ENCODE measurements at places on chromosomes 4 and X.

GRCh38 chr4:117417856-117418255, 332.5 kb upstream of the TRAM1L1 start:
- DNase-seq, result no peak

DNA sequence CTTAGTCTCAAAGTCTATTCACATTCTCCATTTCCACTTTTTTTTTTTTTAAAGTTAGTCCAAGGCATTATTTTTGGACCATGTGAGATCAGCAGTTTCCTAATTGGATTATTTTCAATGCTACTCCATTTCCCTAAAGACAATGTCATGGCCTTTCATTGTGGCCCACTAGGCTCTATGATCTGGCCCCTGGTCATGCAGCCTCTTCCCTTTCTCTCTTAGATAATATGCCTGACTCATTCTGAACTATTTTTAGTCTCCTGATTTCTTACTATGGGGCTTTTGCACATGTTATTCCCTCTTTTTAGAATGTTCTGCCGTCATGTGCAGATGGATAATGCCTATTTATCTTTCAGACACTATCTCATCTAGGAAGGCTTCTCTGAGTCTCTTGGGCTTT, 157.3 kb downstream of the TMA16 start:
- DNase-seq, result no peak

GRCh38 chrX:40877887-40878286, 142.5 kb upstream of the MED14 start:
- DNase-seq, result peak; percentile 7

GRCh38 chrX:121103381-121103780, 56.0 kb downstream of the GLUD2 start:
- no peak for DNase-seq

- no peak for DNase-seq
These were observed 44.1 kb upstream of the INTS6L start for GRCh38 chrX:135476378-135476777.

- DNase-seq, result no peak
These were observed 51.5 kb downstream of the SEL1L3 start for GRCh38 chr4:25811374-25811690.

DNA sequence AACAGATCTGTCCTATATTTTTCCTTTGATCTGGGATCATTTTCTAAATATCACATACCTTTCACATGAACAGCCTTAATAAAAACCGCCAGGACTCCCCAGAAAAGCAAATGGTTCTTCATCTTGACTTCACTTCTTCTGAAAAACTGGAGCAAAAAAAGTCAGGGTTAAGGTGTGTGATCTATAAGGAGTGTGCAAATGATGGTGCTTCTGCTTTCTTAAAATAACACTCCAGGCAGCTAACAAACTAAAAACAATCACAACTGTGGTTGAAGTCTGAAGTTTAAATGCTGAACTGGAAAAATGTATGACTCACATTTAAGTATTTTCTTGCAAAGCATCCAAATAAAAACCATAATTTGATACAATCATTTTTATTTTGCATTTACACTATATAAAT, at the start of gene JCHAIN:
TSS of gene JCHAIN (minus strand) at position 140 of the 400 bp plus-strand sequence. CDS start at position 122, 18 bp downstream.
- DNase-seq, result no peak

GRCh38 chr4:38618505-38618904, 45.5 kb upstream of the KLF3 start:
- DNase-seq, result no peak

- no peak for DNase-seq
These were observed 138.3 kb downstream of the AREG start for GRCh38 chr4:74583089-74583700.

DNA sequence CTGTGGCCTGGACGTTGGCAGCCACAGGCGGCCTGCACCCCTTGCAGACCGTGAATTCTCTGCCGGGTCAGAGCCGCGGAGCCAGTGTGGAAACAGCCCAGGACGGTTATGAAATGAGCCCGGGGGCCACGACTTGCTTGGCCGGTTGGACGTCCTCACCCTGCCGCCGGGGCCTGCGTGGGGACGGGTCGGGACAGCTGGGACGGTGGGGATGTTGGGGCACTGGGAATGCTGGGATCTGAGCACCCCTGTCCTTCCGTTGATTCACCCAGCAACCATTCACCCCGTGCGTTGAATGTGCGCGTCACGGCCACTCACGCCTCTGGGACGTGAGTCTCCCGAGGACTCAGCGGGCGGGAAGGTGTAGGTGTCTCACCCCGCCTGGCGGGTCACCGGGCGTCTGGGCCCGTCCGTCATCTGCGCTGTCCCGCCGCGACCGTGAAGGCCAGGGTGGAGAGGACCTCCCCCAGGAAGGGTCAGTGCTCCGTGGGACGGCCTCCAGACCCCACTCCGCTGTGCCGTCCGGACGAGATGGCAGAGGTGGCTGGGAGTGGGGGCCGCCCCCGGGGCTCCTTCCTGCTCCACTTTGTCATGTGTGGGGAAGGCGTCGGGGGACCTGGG, 4.5 kb upstream of the PLCXD1 start:
- DNase-seq, result no peak

DNA sequence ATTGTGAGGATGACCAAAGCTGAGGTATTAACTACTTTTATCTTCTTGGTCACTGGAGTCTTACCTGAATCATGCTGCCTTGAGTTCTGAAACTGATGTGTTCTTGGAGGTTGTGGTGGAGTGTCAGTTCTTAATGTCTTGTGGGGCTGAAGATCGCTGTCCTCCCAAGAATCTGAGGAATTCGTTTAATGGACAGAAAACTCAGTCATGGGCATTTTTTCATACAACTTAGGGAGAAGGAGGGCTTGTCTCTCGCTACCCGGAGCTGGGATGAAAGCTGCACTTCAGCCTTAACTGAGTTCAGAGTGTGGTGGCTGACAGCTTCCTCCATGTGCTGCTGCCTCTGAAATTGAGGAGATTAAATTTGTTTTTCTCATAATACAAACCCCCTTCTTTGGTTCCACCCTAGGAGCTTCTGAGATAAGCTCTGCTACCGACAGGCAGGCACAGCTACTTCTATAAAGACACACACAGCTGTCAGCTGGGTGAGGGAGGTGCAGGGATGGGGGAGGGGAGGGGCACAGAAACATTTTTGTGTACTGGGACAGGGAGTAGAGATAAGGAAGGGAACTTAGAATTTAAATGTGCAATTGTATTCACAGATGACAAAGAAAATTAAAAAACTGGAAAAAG, 30.8 kb downstream of the RBBP7 start:
- DNase-seq, result no peak

- DNase-seq, result no peak
These were observed 725 bp downstream of the SMC1A start for GRCh38 chrX:53421772-53422085.

DNA sequence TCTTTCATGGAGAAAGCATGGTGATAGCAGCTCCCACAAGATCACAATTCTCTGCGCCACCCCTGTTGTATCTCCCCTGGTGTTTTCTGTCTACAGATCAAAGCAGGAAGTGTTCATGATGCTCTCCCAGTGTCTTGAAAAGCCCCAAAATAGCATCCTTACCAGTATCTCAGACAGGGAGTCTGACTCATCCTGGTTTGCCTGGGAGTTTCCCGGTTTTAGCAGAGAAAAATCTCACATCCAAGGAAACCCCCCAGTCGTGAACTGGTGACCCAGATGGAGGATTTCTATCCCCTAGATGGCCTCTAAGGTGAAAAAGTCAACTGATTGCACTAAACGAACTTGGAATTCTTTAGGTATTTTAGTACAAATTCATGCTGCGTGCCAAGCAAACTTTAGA, 64.3 kb upstream of the NR0B1 start:
- DNase-seq, result no peak
